ENCODE measurements at places on chromosomes 6 and 20.

DNA sequence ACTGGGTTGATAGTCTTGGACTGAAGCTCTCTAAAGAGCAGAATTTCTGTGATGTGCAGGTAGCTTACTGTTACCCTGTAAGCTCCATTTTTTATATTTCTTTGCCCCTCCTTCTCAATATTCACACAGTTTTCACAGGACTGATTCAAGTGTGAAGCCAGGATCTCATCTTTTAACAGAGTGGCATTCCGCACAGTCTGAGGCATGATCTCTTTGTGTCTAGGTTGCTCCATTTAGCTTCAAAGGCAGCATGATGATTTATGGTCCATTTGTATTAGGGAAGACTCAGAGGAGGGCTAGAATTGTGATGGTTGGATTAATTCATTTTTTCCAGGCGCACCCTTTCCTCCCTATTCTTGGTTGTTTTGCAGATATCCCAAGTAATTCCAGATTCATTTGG, 43.5 kb downstream of the CARMIL1 start:
- DNase-seq: no peak

GRCh38 chr20:63744158-63744557, 4.6 kb downstream of the SLC2A4RG start:
- DNase-seq: no peak

- no peak for DNase-seq
Observed at GRCh38 chr20:32878820-32879219, 20.1 kb downstream of the EFCAB8 start.

- DNase-seq: no peak
Observed at GRCh38 chr6:125346926-125347563, 45.3 kb upstream of the HDDC2 start.

DNA sequence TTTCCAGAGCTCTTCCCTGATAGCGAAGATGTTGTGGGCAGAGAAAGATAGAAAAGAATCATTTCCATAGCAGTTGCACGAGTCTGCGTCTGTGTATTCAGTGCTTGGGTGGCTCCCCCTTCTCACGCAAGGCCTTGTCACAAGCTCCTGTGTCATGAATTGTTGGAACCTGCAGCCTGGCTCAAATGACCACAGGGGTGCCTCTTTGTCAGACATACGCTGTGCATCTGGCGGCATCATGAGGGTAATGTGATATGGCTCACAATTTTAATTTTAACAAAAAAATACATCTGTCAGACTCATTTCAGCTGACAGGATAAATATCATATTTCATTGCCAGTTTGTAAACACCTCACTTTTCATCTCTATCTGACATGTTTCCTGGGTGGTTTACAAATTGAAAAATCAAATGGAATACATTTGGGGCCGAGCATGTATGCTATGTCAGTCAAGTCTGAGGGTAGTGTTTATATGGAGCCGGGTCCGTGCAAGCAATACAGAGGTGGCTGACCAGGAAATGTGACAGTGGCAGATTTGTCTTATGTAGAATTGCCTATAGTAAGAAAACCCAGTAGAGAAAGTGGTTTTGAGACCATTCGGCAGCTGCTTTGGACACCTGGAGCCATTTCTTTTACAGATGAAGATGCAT, 90.9 kb downstream of the CAP2 start:
- DNase-seq: no peak

- DNase-seq: no peak
Observed at GRCh38 chr6:22716721-22717120, 147.4 kb downstream of the HDGFL1 start.

GRCh38 chr6:42368181-42368580, 83.5 kb downstream of the TRERF1 start:
- DNase-seq: peak; percentile 48

All from CD4-positive, alpha-beta T cell treated with Interleukin-21 for 1 hour (primary cell).